GM06990 (cell line): ENCODE measurements at places on chromosomes 6 and 20.

DNA sequence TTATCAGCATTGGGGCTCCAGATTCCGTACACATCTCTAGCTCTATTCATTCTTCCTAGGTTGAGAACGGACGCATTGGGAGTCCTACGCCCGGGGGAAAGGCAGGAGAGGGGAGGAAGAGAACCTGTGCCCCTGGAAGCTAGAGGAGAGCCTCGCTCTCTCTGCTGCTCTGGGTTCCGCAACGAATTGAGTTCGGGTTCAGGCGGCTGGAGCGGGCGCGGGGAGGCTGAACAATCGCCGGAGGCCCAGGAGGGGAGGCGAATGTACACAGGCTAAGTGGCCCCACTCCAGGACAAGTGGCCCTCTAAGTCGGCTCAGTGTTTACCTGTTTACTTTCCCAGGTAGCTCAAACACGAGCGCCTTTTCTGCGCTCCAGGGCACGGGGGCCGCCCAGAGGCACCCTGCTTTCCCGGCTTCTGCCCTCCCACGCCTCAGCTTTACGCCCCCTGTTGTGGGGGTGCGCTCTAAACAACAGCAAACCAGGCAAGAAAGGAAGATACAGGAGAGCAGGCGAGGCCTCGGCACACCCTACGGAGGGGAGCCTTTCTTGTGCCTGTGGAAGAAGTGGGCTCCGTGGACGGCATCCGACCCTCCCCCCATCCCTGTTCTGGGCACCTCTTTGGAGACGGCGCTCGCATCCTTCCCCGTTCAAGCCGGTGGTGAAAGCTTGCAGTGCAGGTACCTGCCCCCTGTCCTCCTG lies 4.6 kb upstream of the NKX2-2 start:
- no peak for DNase-seq

- DNase-seq: no peak
Measured at GRCh38 chr6:66190858-66191257, 483.8 kb upstream of the EYS start.

GRCh38 chr6:142152746-142153145 lies 5.7 kb downstream of the VTA1 start:
- DNase-seq: no peak

DNA sequence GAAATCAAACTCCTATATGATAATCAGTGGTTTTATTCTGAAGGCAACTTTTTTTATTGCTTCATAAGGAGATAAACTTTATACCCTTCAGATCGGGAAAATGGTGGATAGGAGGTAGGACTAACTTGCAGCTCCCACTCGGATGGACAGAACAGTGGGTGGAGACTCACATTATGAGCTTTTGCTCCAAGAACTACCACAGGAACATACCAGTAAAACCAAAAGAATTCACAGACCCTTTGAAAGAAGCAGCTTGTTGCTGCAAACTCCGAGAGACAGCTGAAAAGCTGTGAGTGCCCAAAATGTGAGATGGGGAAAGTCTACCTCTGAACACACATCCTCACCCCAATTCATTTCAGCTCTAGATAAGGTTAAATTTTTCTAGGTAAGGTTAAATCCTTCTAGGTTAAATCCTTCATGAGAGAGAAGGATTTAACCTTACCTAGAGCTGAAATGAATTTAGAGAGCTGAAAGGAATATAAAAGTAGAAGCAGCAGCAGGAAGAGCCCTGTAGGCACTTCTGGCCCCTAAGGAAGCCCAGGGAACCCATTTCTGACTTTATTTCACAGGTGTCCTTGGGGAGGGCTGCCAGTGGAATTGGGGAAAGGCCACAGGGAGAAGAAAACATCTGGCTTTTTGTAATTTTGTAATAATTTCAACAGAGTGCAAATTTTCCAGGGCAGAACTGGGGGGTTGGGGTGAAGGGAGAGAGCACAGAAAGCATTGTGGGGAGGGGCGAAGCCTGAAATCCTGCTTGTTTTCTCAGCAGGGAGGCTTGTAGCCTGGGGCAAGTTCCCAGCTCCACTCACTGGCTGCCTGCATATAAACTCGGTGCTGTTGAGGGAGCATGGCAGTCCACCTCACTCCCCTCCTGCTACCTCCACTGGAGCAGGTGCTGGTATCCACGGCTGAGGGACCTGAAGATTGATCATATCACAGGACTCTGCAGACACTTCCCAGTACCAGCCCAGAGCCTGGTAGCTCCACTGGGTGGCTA lies 65.9 kb upstream of the HCRTR2 start:
- no peak for DNase-seq

DNA sequence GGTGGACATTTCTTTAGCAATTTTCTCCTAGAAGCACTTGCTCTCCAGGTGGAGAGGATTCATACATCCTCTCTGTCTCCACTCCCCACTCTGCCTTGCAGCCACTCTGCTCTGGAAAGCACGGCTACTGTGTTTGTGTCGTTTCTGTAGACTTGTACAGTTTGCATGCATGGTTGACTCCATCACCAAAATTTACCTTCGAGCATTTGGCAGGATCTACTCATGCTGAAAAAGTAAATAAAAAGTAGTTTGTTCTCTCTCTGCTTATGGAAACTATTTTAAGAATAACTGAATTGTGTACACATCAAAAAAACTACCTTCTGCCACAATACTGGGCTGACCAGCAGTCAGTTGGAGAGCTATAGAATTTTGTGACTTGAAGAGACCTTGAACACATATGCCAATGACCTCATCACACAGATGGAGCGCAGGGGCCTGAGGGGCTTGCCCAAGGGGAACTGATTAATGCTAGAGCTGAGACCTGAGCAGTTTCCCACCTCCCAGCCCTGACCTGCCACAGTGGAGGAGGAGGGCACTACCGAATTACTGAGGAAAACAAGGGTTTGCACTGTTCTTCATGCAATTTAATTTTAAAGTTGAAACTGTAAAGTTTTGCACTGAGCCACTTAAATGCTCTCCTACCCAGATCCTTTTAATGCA lies 33.7 kb upstream of the FOXQ1 start:
- no peak for DNase-seq

DNA sequence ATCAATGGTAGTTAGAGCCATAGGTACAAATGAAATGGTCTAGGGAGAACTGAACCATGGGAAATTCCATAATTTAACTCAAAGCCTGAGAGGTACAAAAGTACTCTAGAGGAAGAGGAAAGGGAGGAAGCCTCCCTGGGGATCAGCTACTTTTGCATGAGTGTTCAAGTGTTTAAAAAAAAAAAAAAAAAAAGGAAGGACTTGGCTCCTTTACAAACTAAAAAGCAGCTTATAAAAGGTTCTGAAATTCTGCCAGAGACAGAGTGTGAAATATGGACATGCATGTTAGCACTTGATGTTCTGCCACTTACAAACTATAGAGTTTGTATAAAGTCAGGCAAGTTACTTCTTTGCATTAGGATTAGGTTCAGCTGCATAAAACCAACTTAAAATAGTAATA lies 290.0 kb downstream of the TBC1D7 start:
- no peak for DNase-seq

DNA sequence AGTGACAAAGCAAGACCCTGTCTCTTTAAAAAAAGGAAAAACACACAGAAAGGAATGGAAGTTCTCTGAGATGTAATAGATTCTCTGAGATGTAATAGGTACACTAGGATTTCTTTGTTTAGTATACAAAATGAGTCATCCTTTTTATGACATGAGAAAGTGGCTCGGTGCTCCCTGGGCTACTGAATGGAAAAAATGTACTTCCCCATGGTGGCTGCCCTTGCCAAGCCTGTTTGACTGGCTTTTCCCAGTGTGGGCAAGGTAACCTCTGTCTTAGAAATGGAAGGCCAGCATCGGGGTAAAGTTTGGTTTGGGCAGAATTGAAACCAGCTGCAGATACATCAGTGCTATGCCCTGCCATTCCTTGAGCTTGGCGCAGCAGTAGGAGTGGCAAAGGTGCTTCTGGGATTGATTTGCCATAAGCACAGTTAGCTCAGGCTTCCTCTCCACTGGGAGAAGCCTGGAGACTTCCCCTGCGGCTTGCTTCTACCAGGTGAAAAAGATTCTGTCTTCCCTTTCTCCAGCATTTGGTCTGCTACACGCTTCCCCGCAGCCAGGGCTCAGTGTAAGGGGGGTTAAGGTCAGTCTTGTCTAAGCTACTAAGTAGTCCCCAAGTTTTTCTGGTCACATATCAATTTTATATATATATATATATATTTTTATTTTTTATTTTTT lies 24.5 kb downstream of the ARFGEF2 start:
- DNase-seq: no peak

DNA sequence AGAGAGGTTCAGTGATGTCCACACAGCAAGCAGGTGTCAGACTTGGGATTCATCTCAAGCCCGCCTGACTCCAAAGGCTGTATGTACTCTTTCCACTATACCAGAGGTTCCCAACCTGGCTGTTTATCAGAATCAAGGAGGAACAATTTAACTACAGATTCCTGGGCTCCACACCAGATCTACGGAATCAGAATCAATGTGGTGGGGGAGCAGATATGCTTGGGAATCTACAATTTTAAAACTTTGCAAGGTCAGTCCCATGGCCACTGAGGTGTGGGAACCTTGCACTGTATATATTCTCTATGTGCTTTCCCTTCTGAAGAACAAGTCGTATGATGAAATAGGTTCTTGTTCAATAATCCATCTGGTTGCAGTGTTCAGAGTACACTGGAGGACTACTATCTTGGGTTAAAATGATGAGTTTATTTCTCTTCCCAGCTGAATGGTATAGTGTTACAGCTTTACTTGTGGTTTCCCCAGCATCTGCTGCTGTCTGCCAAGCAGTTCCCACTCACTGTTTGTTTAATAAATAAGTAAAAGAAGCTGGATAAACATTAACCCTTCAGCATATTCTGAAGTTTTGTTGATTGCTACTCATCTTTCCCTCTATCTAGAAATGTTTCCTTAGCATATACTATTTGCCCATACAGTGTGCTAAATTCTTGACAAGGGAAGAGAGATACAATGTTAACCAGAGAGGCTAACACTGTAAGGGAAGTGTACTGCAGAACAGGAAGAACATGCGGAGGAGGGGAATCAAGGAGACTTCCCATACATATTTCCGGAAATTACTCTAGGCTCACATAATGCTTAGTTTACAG lies 9.9 kb downstream of the TTI1 start:
- no peak for DNase-seq
